ENCODE measurements at places on chromosomes 5 and 9. TPM values are rescaled to one million over a fixed set of nuclear protein-coding genes. Genes with fewer than 3 reads are reported as not detected.
A peak's percentile ranks its signal among the peaks of the same experiment; 100 is the strongest.

WWC1 gene
- 1.0 TPM for total RNA-seq

IL3 gene
- not detected for total RNA-seq

DNA sequence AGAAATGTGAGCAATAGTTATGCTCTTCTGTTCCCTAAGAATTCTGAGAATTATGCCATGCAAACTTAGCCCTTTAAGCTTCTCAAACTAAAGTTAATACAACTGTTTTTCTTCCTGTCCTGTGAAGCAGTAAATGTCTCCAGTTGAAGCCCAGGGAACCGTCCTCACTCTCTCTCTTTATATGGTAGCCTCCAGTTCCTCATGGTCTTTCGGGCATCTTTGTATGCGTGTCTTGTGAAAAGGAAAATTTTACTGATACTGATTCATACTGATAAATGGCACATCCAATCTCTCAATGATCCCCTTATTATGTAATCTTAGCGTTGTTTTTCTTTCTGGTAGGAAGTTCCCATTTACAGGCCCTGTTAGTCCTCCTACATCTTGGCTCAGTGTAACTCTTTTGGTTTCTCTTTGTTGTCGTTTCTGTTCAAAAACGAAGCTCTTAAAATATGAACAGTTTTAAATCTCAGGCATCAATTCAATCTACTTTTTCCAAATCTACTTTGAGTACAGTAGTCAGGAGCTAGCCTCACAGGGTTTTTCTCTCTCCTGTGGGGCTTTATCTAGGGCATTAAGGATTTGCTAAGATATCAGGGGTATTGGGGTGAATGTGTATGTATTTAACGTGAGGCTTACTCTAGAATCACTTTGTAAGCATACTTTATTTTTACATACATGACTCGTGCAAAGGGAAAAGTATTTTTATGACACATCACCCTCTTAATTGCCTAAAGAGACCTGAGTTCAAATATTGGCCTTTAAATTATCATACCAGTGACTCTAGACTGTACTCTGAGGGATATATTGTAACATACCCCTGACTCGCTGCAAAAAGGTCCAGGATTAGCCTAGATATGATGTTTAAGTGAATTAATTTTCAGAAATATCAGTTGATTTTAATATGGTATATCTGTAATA, 258.0 kb downstream of the NR3C1 start:
- DNase-seq: no peak

- DNase-seq: no peak
Measured at GRCh38 chr5:102664616-102665335, 90.3 kb upstream of the PAM start.

SPINK7 gene
- not detected for total RNA-seq

DNA sequence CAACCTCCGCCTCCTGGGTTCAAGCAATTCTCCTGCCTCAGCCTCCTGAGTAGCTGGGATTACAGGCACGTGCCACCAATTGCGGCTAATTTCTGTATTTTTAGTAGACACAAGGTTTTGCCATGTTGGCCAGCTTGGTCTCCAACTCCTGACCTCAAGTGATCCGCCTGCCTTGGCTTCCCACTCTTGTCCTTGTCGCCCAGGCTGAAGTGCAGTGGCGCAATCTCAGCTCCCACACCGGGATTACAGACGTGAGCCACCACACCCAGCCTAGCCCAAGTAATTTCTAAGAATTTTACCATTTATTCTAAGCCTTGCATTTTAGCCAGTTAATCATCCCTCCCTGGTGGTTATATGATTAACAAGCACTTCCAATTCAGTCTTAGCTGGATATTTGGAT, 11.0 kb downstream of the NAIP start:
- DNase-seq: peak; percentile 15

GNA14 gene
- total RNA-seq: 4.0 TPM

C1QTNF3 gene
- 2.5 TPM for total RNA-seq

Data from right cardiac atrium (tissue), 5 donors.